Naive B cell (primary cell): ENCODE measurements at places on chromosomes 1 and 21. TPM values are rescaled to one million over a fixed set of nuclear protein-coding genes. Genes with fewer than 3 reads are reported as not detected.

GRCh38 chr21:37463083-37463801 is 96.7 kb downstream of the DYRK1A start:
- no peak for DNase-seq
- H3K36me3 ChIP-seq: no peaks in the 10 kb centered on the region
- peak overlapping the region; percentile 35 for H3K4me3 ChIP-seq
- H3K27me3 ChIP-seq: no peaks in the 10 kb centered on the region
- peak overlapping the region; percentile 89 for H3K27ac ChIP-seq

KCND3 gene
- polyA plus RNA-seq: not detected

GRCh38 chr1:67973051-67973450 is 77.4 kb downstream of the DIRAS3 start:
- H3K4me3 ChIP-seq: no peak overlapping the region
- H3K27ac ChIP-seq: no peak overlapping the region
- H3K4me1 ChIP-seq: no peaks in the 10 kb centered on the region
- DNase-seq: no peak
- H3K27me3 ChIP-seq: no peaks in the 10 kb centered on the region
- H3K36me3 ChIP-seq: no peaks in the 10 kb centered on the region

TEDDM1 gene
- polyA plus RNA-seq: 0.34 TPM

OTUD3 gene
- polyA plus RNA-seq: 0.82 TPM

F5 gene
- polyA plus RNA-seq: not detected
